ENCODE measurements at places on chromosomes 2 and 18.

DNA sequence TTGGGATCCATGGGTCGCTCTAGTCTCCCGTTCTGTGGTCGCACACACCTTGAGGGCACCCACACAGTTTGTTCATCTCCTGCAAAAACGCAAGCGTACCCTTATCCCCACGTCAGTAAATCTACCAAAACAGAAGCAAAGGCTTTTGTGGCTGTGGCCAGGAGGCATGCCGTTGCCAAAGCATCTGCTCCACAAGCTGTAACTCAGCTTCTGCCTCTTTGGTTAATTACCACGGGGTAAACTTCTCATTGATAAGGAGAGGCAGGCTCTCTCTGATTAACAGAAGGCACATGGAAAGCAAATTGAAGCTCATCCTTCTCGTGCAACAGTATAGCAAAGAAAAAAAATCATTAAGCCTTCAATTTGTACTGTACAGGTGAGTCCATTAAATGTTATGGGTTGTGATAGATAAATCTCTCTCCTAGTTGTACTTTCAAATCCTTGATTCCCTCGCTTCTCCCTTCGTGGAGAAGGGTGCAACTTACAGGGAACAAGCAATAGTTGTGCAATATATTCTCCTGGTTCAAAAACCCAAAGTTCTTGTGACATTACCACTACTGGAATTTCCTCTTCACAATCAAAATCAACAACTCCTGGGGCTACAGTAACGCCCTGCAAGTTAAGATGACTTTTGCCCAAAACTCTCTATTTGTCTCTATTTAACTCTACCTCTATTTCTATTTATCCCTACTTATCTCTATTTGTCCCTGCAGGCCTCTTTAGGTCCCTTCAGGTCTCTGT lies 10.3 kb downstream of the PECR start:
- no peak for DNase-seq

- no peak for DNase-seq
Measured at GRCh38 chr2:109395494-109396201, 218.1 kb downstream of the SEPTIN10 start.

DNA sequence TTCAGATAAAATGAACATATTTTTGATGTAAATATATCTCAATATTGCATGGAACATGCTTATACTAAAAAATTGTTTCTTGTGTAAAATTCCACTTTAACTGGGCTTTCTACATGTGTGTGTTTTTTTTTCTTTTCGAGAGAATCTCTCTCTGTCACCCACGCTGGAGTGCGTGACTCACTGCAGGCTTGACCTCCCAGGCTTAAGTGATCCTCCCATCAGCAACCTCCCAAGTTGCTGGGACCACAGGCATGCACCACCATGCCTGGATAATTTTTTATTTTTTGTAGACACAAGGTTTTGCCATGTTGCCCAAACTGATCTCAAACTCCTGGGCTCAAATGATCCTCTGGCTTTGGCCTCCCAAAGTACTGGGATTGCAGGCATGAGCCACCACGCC lies 254.6 kb downstream of the LOXHD1 start:
- DNase-seq = peak; percentile 6

- no peak for DNase-seq
Measured at GRCh38 chr2:16120591-16121180, 180.3 kb downstream of the MYCN start.

DNA sequence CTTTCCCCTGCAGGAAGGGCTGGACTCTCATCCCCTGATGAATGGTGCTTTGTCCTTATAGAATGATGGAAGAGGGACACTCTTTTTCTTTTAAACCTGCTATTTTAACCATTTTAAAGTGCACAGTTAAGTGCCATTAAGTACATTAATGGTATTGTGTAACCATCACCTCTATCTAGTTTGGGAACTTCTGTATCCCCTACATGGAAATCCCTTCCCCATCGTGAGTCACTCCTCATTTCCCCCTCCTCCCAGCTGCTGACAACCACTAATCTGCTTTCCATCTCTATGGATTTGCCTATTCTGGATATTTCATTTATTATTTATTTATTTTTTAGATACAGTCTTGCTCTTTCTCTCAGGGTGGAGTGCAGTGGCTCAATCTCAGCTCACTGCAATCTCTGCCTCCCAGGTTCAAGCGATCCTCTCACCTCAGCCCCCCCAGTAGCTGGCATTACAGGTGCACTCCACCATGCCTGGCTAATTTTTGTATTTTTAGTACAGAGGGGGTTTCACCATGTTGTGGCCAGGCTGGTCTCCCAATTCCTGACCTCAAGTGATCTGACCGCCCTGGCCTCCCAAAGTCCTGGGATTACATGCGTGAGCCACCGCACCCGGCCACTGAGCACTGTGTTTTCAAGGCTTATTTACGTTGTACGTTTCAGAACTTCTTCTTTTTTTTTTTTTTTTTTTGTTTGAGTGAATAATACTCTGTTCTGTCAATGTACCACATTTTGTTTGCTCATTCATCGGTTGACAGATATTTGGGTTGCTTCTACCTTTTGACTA lies 15.8 kb downstream of the DGKD start:
- no peak for DNase-seq

DNA sequence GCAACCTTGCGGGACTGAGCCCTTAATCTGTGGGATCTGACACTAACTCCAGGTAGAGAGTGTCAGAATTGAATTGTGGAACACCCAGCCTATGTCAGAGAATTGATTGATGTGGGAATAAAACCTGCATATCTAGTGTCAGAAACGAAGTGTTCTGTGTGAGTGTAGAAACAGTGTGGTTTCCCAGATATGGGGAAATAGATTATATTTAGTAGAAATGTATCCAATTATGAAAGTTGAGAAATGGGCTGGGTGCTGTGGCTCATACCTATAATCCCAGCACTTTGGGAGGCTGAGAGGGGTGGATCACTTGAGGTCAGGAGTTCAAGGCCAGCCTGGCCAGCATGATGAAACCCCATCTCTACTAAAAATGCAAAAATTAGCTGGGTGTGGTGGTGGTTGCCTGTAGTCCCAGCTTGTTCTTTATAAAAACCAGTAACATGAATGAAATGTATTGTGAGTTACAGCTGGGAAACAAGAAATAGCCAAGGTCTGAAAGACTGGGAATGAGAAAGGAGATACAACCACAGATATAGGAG lies 4.3 kb upstream of the TP53I3 start:
- DNase-seq = no peak

All from GM04503 (cell line).